ENCODE measurements at places on chromosomes 6 and 20.

DNA sequence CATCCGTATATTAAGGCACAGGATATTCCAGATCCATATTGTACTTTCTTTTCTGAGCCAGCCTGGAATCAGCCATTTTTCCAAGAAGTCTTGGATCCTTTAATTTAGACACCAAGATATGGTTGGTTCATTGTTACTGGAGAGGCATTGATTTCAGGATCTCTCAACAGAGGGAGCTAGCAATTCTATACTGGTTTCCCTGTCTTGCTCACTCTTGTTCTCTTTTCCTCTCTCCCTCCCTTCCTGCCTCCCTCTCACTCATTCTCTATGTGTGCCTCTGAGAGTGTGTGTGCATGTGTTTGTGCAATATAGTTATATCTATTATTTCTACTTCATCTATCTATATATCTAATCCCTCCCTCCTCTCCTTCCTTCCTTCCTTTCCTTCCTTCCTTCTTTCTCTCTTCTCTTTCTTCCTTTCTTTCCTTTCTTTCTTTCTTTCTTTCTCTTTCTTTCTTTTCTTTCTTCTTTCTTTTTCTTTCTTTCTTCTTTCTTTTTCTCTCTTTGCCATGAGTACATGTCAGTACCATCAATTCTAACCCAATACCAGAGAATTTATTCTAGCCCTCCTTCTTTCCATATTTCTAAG lies 299.1 kb downstream of the EPHA7 start:
- no peak for DNase-seq

DNA sequence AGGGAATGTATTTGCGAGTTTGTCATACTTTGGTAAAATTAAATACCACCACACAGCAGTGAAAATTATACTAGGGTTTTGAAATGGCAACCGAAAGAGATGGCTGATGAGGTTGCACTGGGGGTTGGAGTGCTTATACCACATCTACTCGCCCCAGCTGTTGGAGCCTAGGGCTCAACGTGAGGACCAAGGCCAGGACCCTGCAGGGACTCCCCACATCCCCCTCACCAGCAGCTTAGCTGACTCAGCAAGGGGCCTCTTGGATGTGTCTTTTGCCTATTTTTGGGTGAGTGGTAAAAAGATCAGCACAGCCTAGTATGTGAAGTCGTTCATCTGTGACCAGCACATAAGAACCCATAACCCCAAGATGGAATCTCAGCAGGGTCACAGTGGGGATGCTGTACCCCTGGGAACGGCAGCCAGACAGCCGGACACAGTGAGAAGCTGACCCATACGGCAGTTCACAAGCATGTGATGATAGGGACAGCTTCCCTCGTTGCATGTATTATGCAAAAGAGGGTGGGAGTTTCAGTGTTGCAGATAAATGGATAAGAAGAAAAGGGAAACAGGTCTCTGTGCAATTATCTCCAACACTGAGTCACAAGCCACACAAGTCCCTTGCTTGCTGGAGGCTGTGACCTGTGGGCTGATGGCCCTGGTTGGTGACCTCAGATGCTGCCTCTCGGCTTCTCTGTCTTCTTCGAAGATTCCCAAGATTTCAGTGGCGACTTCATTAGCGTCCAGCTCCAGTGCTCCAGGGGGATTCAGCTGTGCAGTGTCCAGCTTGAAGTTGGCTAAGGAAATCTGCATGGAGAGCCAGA lies 20.9 kb upstream of the SPO11 start:
- DNase-seq, result no peak

DNA sequence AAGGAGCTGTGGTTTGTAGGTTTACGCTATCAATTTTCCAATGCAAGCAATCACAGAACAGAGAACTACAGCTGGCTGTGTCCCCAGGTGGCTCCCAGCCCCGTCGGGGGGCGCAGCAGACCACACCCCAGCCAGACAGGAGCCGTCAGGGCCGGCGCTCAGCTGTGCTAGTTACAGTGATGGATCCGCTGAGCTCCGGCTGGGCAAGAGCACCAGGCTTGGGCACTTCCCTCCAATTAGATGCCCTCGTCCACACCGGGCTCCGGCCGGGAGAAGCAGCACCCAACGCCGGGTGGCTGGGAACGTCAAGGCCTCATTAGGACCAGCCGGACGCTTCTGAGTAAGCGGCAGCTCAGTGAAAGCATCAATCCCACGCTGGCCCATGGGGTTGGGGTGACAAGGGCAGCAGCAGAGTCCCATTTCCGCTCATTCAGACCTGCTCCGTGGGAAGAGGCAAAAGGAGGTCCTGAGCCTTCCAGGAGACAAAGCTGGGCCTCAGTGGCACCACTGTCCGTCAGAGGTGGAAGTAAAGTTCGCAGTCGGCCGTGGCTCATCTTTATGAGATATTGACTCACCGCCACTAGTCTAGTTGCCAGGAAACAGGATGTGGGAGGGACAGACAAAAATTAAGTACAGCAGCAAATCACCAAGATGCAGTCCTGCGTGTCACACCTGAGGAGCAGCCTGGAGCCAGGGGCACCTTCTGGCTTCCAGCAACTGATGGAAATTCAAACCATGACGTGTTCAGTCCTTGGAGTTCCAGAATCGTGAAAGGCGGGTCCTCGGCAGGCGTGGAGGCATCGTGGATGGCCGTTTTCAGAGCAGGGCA lies 164.1 kb downstream of the TAF4 start:
- no peak for DNase-seq

- DNase-seq, result no peak
These were observed 16.8 kb upstream of the CHRNA4 start for GRCh38 chr20:63377951-63378381.

Measured in fibroblast of pulmonary artery (primary cell).